ENCODE measurements at places on chromosomes 7 and 10.

GRCh38 chr10:3828404-3829155 lies 43.6 kb upstream of the KLF6 start:
- DNase-seq, result peak; percentile 50

DNA sequence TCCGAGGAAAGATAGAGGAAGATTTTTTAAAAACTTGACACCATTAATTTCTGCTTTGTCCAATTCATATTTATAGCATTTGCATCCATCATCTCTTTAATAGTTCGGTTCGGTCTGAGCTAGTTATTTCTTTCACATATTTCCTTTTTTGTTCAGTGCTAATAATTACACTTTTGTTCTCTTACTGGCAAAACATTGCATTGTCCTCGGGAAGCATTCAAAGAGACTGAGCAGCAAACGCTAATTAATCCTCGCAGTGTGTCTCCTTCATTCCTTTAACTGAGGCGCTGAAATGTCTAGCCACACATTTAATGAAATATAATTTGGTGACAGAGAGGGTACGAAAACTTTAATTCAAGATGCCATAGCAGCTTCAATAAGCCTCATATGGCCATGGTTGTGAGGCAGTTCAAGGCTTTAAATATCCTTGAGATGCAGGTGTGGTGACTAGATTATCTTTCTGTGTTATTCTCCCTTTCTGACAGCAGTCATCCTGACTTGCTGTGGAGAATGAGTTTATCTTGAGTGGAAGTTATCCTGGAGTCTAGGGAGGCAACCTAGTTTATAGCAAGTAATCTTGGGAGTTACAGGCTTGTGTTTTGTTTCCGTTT lies 431.4 kb downstream of the SDK1 start:
- DNase-seq, result no peak

- DNase-seq, result no peak
These were observed 471.5 kb upstream of the CNTNAP2 start for GRCh38 chr7:145645135-145645515.

GRCh38 chr10:34796133-34796532 lies 19.0 kb downstream of the PARD3 start:
- no peak for DNase-seq

GRCh38 chr7:33024189-33024757 lies 38.3 kb downstream of the NT5C3A start:
- DNase-seq, result no peak

GRCh38 chr10:131183546-131184045 lies 127.9 kb downstream of the TCERG1L start:
- DNase-seq, result no peak

DNA sequence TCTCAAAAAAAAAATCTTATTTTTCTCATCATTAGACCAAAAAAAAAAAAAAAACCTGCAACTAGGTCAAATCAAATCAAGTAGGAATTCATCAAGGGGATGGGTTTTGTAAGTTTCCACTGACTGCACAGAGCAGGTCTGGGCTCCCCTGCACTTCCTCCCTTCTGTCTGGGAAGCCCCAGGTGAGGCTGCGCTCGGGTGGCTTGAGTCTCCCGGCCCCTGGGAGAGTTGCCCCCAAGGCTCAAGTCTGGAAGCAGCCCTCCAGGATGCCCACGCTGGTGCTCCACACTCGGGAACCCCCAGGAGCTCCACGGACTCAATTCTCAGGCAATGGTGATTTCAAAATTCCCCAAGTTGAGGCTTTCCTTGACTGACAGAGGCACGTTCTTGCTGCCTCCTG lies 41.7 kb upstream of the RBM33 start:
- DNase-seq, result no peak

DNA sequence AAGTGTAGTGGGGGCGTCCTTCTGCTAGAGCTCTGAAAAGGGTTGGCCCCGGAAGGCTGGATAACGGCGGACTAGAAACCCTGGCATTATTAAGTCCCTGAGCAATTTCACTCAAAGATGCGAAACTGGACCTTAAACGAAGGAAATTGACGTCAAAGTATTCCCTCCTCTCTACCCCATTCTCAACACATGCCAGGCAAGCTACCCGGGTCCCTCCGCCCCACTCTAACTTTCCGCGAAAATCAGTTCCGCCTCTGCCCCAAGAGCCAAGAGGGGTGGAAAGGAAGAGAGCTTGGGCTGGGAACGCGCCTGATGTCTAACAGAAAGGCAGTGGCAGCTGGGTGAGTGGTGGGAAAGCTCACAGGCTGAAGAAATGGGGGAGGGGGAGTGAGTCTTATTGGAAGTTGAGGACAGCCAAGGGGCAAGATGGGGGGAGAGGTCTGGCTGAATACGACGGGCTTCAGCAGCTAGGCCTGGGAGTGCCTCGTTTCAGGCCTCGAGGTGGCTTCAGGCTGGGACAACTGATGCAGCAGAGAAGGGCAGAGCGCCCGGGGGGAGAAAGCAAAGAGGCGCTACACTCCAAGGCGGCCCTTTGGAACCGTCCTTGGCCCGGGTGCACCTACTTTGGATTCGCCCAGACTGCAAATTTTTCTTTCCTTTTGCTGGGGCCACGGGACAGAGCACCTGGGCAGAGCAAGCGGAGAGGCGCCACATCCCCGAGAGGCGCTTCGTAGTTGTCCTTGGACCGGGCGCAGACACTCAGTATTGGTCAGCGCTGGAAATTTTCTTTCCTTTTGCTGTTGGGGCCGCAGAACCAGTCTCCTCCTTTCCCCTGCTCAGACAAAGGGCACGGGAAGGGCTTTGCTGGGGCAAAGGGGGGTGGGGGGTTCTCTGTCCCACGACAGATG lies 2.0 kb upstream of the FEZF1 start:
- DNase-seq, result no peak

DNA sequence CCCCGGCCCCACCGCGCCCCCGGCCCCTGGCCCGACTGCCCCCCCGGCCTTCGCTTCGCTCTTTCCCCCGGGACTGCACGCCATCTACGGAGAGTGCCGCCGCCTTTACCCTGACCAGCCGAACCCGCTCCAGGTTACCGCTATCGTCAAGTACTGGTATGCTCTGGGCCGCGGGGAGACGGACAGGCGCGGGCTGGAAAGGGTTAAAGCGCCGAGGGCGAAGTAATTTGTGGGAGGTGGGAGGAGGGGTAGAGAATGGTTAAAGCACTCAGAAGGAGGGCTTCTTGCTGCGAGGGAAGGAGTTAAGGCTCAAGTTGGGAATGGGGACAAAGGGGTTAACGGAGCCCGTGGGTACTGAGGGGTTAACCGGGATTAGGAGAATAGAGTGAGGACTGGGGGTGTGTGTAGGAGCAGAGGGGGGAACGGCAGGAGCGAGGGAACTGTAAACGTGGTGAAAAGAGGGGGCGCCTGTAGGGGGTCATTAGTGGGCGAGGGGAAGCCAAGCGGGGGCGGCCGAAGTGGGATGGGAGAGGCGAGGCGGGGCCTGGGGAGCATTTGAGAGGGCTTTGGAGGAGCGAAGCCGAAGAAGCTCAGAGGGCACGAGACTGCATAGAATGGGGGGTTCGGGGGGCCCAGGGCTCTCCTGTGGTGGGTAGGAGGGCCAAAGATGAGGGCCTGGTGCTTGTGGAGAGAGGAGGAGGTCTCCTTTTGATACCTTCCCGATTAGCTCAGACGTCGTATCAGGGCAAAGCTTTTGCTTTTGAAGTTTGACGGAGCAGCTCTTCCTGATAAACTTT lies 605 bp downstream of the SUFU start:
- DNase-seq, result peak; percentile 17

DNA sequence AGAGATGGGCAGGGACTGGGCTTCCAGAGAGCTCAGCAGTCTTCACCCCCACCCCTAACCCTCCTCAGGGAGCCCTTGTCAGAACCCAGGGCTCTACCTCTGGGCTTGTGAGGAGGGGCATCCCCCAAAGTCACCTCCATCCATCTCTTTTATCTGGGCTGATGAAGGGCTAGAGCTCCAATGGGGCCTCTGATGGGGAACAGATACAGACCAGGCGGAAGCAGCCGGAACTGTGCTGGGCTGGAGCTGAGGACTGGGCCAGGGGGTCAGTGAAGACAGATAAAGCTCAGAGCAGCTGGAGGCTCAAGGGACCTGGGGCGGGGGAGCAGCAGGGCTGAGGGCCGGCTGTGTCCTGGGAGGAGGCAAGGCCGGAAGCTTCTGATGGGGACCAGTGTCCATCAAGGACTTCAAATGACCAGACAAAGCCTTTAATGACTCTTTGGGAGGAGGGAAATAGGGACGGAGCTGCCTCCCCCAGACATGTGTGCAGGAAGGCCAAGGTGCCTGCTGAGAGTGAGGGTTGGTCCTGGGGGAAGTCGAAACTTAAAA lies 10.2 kb downstream of the KAZALD1 start:
- no peak for DNase-seq

DNA sequence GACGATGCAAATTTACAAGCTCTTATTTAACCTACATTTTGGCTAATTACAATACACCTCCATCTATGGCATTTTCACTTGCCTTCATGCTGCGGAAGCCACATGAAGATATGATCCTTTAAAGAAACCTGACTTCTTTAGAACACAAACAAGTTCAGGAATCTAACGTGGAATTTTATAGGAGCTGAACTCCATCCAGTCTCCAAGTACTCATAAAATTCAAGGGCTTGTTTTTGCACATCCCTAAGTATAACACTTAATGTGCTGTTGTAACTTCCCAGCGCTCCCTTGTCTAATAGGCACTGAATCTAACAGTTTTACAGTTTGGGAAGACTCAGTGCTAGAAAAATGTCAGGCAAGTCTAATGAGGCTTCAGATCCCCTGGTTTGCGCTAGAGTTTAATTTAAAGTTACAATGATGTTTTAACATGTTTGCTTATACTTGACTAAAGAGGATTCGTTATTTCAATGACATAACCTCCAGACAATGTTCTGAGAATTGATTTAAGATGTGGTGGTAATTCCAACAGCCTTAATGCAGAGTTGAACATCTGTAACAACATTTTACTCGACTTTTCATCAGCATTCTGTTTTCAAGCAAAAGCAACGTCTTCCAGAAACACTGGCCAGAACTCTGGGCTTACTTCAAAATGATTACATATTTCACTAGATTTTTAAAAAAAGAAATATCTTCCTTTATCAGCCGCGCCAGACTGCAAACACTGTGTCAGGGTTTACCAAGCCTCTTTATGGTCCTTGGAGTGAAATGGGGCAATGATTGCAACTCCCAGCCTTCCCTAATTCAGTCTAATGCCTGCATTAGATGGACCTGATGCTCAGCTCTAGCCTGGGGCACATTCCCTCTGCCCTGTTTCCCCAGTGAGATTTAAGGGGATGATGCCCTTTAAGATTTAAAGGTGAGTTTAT lies 664.3 kb downstream of the KCNMA1 start:
- no peak for DNase-seq

DNA sequence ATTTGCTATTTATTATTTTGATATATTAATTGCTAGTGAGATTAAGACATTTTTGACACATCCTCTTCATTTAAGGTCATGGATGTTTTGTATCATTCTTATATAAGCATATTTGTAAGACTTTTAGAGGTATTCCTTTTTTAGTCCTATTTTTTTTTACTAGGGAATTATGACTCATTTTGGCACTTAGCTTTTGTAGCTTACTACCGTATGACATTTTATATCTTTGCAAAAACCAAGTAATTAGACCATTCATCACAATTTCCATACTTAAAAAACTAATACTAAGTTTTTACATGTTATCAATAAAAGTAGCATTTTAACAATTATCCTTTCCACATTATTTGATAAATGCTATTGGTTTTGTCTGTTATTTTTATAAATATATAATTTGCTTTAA lies 41.6 kb downstream of the BMPR1A start:
- DNase-seq, result no peak

GRCh38 chr10:31419394-31420063 lies 100.5 kb downstream of the ZEB1 start:
- no peak for DNase-seq

DNA sequence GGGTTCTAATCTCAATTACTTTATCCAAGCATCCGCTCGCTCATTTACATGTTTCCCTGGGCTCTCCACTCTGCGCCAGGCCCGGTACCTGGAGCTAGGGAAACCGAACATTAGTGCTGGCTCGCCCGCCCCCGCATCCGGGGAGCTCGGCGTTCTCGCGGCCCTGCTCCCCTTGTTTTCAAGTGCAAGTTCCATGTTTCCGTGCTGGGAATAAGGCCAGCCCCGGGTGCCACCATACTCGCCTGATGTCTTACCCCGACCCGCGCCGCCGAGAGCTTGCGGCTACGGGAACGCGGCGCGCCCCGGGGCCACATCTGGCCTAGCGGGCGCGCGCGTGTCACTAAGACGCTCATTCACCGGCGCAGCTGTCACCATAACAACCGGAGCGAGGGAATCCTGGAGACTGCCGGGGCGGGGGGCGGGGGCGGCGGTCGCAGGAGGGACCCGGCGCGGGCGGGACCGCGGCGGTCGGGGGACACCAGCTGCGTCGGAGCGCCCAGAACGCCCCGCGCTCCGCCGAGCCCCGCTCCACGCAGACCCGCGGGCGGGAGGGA lies at the start of gene NEURL1:
Gene NEURL1 (plus strand): TSS at position 344 of the 554 bp plus-strand sequence. CDS start 683 bp downstream, outside the sequence.
- DNase-seq, result no peak

- no peak for DNase-seq
These were observed 5.1 kb upstream of the SH2D4B start for GRCh38 chr10:80532571-80532970.

- no peak for DNase-seq
These were observed 202.7 kb upstream of the PRSS58 start for GRCh38 chr7:142460402-142461117.

- DNase-seq, result no peak
These were observed 474.2 kb downstream of the ADRA2A start for GRCh38 chr10:111551001-111551400.

GRCh38 chr7:31125171-31125570 lies 73.1 kb downstream of the ADCYAP1R1 start:
- no peak for DNase-seq

DNA sequence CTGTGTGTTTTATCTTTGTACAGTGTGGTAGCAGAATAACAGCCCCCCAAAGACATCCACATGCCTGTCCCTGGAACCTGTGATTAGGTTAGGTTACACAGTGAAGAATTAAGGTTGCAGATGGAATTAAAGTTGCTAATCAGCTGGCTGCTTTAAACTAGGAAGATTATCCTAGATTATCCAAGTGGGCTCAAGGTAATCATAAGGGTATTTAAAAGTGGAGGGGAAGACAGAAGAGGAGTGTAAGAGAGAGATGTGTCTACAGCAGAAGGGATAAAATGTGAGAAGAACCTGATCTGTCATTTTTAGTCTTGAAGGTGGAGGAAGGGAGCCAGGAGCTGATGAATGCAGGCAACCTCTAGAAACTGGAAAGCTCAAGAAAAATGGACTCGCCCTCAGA lies 117.6 kb downstream of the ARHGAP22 start:
- no peak for DNase-seq

DNA sequence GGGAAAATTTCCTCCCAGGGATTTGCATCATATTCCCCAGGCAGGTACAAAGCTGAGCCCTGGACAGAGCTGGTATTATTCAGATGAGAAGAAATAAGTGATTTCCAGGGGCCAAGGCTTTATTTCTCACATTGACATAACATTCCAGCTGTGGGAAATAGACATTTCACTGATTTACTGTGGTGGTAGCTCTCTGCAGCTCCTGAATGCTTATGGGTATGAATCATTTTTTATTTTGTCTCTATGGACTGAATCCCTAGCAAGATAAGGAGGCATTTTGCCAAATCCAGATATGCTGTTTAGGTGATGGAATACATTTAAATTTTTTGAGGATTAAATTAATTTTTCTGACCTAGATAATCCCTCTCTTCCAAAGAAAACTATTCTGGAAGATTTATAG lies 97.9 kb downstream of the MTPN start:
- DNase-seq, result no peak
